Tibial nerve (tissue), 4 donors: ENCODE measurements at places on chromosomes 11 and 22. TPM values are rescaled to one million over a fixed set of nuclear protein-coding genes. Genes with fewer than 3 reads are reported as not detected.

- DNase-seq = no peak
- H3K4me3 ChIP-seq = no peak overlapping the region
- H3K36me3 ChIP-seq = no peaks in the 10 kb centered on the region
Observed at GRCh38 chr11:28793282-28793738, 685.1 kb downstream of the METTL15 start.

LINC01488 gene
- total RNA-seq = not detected

SYT7 gene
- total RNA-seq = 2.5 TPM

ANO1 gene
- 1.7 TPM for total RNA-seq

FTH1 gene
- 4,865 TPM for total RNA-seq

DNA sequence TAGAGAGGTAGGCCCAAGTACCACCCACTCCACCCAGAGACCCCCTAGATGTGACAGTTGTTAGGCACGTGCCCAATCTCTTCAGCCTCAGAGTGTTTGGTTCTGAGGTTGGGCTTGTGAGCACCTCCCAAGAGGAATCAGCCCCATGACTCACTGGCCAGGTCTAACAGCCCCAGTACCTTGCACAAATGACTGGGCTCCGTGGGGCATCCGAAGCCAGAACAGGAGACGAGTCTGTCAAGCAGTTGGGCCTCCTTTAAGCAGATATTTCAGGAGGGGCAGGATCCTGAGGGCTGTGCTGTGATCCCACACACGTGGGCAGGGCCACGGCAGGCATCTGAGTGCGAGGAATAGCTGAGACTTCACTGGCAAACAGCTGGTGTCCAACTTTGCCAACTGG, 29.1 kb upstream of the FGF19 start:
- H3K27ac ChIP-seq = no peak overlapping the region
- H3K27me3 ChIP-seq = no peaks in the 10 kb centered on the region
- H3K36me3 ChIP-seq = no peaks in the 10 kb centered on the region

MRGPRG gene
- not detected for total RNA-seq

- H3K4me1 ChIP-seq = no peaks in the 10 kb centered on the region
- no peaks in the 10 kb centered on the region for H3K36me3 ChIP-seq
- no peak overlapping the region for H3K27ac ChIP-seq
- peaks cover 19% of the 10 kb centered on the region for H3K27me3 ChIP-seq
- no peak overlapping the region for H3K4me3 ChIP-seq
Observed at GRCh38 chr22:36569999-36570398, 41.0 kb upstream of the EIF3D start.

DNA sequence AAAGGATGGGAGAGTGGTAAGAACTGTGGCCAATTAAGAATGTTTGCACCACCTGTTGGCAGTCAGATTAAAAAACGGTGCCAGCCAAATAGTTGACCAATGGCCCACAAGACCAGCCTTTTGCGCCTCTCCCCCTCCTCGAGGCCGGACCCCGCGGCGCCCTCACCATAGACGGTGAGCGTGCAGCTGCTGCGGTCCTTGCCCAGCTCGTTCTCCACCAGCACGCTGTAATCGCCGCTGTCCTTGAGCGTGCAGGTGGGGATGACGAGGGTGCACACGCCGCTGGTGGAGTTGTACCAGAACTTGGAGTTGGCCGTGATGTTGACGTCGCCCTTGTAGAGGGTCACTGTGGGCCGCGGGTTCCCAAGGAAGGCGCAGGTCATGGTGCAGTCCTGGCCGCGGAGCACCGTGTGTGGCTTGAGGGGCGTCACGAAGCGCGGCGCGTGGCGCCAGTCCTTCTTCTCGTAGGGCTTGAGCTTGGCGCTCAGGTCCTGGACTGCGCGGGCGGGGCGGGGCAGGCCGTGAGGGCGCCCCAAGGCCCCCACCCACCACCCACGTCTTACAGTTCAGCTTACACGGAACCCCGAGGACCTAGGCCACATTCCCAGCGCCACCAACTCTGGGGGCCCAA, 7.2 kb downstream of the TMEM86A start:
- peak overlapping the region; percentile 58 for H3K27ac ChIP-seq
- H3K4me3 ChIP-seq = peak overlapping the region; percentile 53
- H3K4me1 ChIP-seq = peaks cover 14% of the 10 kb centered on the region
- DNase-seq = no peak
- H3K36me3 ChIP-seq = peaks cover 27% of the 10 kb centered on the region

CHADL gene
- total RNA-seq = 27.6 TPM

PRAME gene
- not detected for total RNA-seq

FREY1 gene
- total RNA-seq = not detected

APOBEC3A gene
- total RNA-seq = not detected

- DNase-seq = no peak
- H3K4me1 ChIP-seq = peaks cover 15% of the 10 kb centered on the region
- H3K4me3 ChIP-seq = no peak overlapping the region
- H3K36me3 ChIP-seq = no peaks in the 10 kb centered on the region
Observed at GRCh38 chr11:8779107-8779506, 96.5 kb downstream of the RPL27A start.

- no peak for DNase-seq
- H3K4me1 ChIP-seq = no peaks in the 10 kb centered on the region
- H3K4me3 ChIP-seq = no peak overlapping the region
- no peaks in the 10 kb centered on the region for H3K36me3 ChIP-seq
Observed at GRCh38 chr22:44225812-44226211, 45.1 kb downstream of the PARVG start.

C11orf65 gene
- total RNA-seq = 0.59 TPM

GRCh38 chr22:40654522-40655167, 18.1 kb upstream of the MRTFA start:
- H3K27ac ChIP-seq = peak overlapping the region; percentile 11
- no peak overlapping the region for H3K4me3 ChIP-seq
- H3K36me3 ChIP-seq = no peaks in the 10 kb centered on the region

KIRREL3 gene
- not detected for total RNA-seq

DNA sequence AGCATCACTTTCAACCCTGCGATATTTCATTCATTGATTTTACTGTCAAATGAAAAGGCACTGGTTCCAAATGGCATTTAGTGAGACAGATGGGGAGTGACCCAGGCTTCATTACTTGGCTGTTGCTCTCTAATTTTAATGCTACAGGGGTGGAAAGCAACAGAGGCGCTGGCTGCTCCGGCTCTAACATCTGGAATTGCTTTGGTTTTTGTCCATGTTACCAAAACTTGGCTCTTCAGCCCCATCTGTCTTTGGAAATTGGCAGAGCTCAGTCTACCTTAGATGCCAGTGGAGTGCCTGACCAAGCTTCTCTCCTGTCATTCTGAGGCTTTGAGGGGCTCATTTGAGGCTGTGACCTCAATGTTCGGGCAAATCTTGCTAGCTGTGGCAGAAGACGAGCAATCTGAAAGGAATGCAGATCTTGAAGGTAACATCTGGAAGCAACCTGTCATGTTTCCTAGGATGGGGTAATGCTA, 409.5 kb upstream of the SYN3 start:
- no peak for DNase-seq
- H3K36me3 ChIP-seq = no peaks in the 10 kb centered on the region
- peaks cover 13% of the 10 kb centered on the region for H3K4me1 ChIP-seq
- no peak overlapping the region for H3K27ac ChIP-seq

GRCh38 chr11:9688716-9689511, 25.0 kb downstream of the SWAP70 start:
- DNase-seq = no peak
- H3K36me3 ChIP-seq = no peaks in the 10 kb centered on the region
- H3K27ac ChIP-seq = peak overlapping the region; percentile 87
- no peaks in the 10 kb centered on the region for H3K27me3 ChIP-seq

CTSW gene
- total RNA-seq = 1.5 TPM

GLYATL1 gene
- not detected for total RNA-seq

DNA sequence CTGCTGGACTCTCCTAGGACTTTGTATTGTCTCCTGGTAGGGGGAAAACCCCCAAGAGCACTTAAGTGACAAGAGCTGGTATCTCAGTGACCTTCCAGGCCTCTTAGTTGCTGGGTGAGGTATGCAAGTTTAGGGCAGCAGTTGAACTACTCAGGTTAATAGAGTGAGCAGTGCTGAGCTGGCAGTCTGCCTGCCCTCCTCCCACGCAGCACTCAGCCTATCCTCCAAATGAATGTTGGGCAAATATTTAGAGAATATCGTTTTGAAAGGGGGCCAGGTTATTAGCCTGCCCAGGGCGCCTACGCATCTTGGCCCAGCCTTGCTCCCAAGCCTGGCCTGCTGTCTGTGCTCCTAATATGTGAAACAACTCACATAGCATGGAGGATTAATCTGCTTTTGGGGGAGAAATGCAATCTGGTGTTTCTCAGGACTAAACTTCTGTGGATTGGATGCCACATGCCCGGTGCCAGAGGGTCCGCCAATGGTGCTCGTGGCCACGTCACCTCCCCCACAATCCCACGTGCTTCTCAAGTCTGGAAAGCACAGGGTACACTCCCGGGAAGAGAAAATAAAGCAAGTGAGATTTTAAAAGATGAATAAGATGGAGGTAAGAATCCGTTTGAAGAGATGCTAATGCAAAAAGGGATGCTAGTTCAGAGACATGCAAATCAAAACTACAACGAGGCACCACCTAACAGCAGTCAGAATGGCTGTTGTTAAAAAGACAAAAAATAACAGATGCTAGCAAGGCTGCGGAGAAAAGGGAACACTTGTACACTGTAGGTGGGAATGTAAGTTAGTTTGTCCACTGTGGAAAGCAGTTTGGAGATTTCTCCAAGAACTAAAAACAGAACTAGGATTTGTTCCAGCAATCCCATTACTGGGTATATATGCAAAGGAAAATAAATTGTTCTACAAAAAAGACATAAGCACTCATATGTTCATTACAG, 67.7 kb downstream of the SPON1 start:
- DNase-seq = no peak
- H3K27me3 ChIP-seq = no peaks in the 10 kb centered on the region
- H3K4me3 ChIP-seq = no peak overlapping the region
- H3K27ac ChIP-seq = no peak overlapping the region
- peaks cover 14% of the 10 kb centered on the region for H3K4me1 ChIP-seq

- H3K27me3 ChIP-seq = no peaks in the 10 kb centered on the region
- no peaks in the 10 kb centered on the region for H3K36me3 ChIP-seq
- H3K4me3 ChIP-seq = no peak overlapping the region
Observed at GRCh38 chr22:33007485-33007884, 50.7 kb downstream of the SYN3 start.

DNA sequence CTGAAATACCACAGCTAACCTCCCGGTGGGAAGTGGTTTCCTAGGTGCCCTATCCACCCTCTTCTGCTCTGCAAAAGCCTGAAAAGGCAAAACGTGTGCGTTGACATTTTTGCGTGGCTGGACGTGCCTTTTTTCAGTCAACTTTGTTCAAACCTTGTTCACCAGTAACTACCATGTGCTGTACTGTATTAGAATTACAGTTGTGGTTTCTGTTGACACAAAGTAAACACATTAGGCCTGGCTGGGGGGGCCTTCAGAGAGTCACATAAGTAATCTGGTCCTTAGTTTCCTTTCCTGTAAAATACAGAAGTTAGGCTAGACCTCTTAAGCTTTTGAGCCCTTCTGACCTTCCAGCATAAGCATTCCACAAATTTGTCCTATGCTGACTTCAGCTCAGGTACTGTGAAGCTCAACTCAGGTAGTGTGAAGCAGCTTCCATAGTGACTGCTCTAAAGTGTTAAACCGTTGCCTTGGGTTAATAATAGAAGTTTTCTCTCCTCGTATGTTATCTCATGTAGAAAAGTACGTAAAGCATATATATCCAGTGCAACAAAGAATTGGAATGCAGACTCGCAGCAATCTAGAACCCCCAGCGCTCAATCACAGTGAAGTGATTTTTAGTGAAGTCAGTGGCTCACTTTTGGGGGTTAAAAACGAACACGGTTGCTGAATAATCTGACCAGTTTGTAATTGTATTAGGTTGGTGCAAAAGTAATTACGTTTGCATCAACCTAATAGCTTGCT, 1.8 kb downstream of the EWSR1 start:
- peak overlapping the region; percentile 99 for H3K27ac ChIP-seq
- no peak for DNase-seq

DNA sequence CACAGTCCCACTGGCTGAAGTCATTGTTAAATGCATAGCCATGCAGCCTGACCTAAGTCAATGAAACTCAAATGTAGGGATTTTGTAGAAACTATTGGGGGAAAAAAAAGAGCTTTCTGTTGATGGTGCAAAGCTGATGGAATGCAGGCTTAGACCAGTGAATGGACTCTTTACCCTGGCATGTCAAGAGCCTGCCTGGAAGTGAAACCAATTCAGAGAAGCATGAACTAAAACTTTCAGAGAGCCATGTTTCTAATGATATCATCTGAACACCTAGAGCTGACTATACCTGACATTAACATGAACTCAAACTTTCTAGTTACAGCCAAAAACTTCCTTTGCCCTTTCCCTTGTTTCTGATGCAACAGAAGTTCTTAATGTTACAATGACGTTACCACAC, 89.0 kb downstream of the APIP start:
- H3K27me3 ChIP-seq = no peaks in the 10 kb centered on the region
- no peaks in the 10 kb centered on the region for H3K36me3 ChIP-seq
- DNase-seq = no peak
- H3K27ac ChIP-seq = no peak overlapping the region

DNA sequence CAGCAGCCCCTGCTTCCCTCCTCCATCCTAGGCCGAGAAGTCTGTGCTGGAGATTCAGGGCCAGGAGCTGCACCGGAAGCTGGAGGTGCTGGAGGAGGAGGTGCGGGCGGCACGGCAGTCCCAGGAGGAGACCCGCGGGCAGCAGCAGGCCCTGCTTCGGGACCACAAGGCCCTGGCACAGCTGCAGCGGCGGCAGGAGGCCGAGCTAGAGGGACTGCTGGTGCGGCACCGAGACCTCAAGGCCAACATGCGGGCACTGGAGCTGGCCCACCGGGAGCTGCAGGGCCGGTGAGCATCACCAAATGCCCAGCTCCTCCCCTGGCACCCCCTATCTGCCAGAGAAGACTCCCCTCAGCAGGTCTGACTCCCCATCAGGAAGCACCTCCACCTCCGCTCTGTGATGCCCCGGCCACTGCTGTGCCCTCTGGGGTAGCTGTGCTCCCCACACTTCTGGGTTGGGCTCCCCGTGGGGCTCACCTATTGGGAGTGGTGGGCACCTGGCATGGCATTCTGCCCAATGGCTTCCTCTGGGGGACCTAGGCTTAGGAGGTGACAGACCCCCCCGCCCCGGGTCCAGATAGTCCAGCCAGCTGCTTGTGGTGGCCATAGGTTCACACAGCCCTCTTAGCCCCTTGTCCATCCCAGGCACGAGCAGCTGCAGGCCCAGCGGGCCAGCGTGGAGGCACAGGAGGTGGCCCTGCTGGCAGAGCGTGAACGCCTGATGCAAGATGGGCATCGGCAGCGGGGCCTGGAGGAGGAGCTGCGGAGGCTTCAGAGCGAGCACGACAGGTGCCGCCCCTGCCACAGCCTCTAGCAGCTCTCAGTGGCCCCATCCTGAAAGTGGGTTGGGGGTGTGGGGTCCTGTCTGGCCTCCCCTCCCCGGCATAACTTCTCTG, 6.6 kb upstream of the RPS6KA4 start:
- no peaks in the 10 kb centered on the region for H3K36me3 ChIP-seq
- H3K27me3 ChIP-seq = no peaks in the 10 kb centered on the region
- DNase-seq = no peak
- H3K4me3 ChIP-seq = no peak overlapping the region
- H3K27ac ChIP-seq = no peak overlapping the region

- H3K27ac ChIP-seq = no peak overlapping the region
- no peaks in the 10 kb centered on the region for H3K36me3 ChIP-seq
- no peaks in the 10 kb centered on the region for H3K4me1 ChIP-seq
- DNase-seq = no peak
- no peak overlapping the region for H3K4me3 ChIP-seq
Observed at GRCh38 chr22:39868741-39869140, 24.8 kb downstream of the ENTHD1 start.
